ENCODE measurements at places on chromosomes 4 and X.

GRCh38 chr4:141109983-141110382, 23.3 kb downstream of the RNF150 start:
- DNase-seq: no peak

- peak; percentile 31 for DNase-seq
Observed at GRCh38 chrX:3811331-3812311, 98.2 kb upstream of the PRKX start.

- DNase-seq: no peak
Observed at GRCh38 chr4:152099981-152100378, 339.2 kb upstream of the GATB start.

GRCh38 chr4:113840861-113841260, 79.3 kb upstream of the CAMK2D start:
- DNase-seq: no peak

- peak; percentile 67 for DNase-seq
Observed at GRCh38 chr4:124028182-124028581, 631.6 kb downstream of the SPRY1 start.

DNA sequence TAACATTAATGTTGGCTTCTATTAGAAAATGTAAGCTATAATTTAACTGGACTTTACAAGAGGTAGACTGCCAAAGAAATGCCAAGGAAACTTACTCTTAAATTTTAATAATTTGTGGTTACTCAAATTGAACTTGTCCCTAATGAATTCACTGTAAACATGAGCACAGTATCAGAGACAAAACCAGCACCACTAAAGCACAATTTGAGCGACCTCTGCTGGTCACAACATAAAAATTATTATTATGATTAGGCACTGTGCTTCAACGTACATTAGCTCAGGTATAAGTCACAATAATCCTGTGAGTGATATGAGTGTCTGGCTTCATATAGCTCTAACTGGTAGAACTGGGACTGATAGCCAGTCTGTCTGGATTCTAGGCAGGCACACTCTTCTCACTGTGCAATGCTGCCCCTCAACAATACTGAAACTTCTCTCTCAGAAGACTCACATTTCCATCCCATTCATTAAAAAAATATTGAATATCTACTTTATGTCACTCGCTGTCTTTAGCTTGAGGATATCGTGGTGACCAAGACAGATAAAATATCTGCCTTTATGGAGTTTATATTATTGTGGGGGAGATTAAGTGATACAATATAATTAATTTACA, 8.0 kb downstream of the NUDT6 start:
- no peak for DNase-seq

- DNase-seq: no peak
Observed at GRCh38 chr4:10623862-10624261, 60.7 kb downstream of the CLNK start.

DNA sequence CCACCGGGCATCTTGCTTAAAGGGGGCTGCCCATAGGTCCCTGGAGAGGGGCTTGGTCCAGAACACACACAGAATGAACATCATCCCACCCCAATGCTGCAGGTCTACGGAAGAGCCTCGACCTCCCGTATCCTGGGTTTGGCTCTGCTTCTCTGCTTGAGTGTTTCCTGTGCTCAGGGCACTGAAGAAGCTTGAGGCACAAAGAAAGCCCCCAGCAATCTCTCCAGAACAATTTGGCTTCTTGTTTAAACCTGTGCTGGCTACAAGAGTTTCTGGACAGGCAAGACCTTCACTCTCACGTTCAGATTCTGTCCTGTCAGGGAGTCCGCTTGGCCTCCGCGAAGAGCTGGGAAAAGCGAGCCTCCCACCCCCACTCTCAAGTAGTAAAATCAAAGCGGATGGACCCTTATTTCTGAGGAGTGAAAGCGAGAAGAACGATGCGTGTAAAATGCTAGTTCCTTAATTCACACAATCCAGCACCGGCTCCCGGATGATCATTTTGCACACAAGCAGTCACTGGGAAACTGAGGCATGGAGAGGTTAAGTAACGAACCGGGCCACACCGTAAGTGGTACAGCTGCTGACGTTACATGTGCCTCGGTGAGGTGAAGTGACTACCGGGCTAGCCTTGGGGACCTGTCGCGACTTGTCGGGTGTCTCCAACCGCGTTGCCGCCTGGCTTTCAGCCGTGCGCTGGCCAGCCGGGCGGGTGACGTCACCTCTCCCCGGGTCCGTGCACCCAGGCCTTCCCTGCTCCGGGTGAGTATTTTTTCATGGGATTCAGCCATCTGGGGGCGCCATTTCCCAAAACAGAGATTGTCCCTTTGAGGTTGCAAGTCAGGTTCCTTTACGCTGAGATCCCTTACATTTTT, 3.1 kb upstream of the SFRP2 start:
- peak; percentile 91 for DNase-seq

- no peak for DNase-seq
Observed at GRCh38 chr4:72457158-72457557, 111.9 kb downstream of the ADAMTS3 start.

DNA sequence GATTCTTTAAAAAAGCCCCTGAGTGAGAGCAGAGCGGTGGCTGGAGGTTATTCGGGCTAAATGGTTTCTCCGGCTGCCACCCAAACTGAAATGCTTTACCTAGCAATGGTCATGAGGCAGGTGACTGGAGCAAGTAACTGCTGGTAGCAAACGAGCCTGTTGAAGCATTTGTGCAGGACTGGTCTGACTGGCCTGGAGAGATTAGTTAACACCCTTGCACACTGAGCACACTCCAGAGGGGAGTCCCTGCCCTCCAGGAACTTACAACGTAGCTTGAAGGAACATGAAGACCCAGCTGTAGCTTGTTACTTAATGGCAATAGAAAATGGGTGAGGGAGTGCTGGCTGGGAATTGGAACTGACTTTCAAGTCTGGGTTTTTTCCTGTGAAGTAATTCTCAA, 40.4 kb downstream of the CCNG2 start:
- DNase-seq: no peak

DNA sequence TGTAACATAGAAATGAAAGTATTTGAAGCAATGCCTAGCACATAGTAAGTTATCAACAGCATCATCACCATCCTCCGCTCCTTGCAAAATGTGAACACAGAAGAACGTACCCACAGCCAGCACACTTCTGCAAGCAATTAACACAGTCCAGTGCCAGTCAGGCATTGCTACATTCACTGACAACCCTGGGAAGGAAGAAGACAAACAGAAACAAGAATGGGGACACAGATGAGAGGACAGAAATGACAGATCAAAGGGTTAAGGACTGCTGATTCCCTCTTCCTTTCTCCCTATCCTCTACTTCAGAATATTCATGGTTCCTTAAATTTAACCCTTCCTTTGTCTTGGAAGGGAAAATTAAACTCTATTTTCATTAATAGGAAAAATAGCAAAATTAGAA, 53.1 kb downstream of the CHM start:
- no peak for DNase-seq

DNA sequence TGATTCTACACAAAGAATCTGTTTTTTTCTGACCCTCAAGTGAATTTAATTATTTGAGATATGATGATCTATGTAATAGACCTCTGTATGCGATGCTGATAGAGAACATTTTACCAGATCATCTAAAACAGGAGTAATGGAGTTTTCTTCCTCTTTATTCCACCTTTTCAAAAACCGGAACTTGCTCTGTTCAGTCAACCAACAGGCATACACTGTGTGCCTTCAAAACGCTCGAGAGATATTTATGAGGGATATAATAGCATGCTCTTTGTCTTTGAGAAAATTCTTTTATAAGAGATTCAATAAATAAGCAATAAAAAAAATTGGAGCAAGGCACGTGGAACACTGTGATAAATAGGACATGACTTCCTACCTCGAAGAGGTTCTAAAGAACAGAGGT, 2.0 kb downstream of the NYX start:
- DNase-seq: no peak

GRCh38 chr4:180550106-180550505, 1693.1 kb upstream of the TENM3 start:
- no peak for DNase-seq
